Activated T-cell treated with anti-CD3 and anti-CD28 coated beads for 4 hours (primary cell): ENCODE measurements at places on chromosomes 13 and 19.

GRCh38 chr13:50588491-50589130 is 254.9 kb downstream of the DLEU7 start:
- DNase-seq: no peak

DNA sequence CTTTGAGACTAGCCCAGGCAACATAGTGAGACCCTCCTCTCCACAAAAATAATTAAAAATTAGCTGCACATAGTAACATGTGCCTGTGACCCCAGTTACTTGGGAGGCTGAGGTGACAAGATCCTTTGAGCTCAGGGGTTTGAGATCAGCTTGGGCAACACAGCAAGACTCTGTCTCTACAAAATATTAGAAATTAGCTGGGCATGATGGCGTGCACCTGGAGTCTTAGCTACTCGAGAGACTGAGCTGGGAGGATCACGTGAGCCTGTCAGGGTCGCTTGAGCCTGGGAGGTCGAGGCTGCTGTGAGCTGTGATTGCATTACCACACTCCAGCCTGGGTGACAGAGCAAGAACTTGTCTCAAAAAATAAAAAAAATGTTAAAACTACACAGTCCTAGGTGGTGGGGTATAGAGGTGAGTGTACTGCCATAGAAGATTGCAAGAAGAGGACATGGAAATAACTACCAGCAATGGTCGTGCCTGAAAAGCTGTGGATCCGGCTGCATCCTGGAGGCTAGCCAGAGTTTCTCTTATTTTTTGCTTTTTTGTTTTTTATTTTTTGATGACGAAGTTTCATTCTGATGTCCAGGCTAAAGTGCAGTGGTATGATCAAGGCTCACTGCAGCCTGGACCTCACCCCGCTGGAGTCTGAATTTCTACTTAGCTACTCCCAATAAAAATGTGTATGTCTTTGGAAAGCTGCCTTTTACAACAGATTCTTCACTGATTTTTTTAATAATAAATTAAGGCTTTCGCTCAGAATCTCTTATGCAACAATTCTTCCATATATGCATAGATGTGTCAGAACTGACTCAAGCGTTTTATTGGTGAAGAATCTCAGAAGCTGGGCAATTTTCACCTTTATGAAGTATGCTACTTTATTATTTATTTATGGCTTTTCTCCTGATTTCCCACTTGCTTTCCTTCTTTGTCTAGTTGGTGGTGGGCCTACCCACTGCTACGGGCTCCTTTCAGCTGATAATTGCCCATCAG is 393.8 kb downstream of the TSHZ3 start:
- DNase-seq: no peak

- no peak for DNase-seq
Observed at GRCh38 chr19:17611462-17612244, 56.2 kb downstream of the COLGALT1 start.

DNA sequence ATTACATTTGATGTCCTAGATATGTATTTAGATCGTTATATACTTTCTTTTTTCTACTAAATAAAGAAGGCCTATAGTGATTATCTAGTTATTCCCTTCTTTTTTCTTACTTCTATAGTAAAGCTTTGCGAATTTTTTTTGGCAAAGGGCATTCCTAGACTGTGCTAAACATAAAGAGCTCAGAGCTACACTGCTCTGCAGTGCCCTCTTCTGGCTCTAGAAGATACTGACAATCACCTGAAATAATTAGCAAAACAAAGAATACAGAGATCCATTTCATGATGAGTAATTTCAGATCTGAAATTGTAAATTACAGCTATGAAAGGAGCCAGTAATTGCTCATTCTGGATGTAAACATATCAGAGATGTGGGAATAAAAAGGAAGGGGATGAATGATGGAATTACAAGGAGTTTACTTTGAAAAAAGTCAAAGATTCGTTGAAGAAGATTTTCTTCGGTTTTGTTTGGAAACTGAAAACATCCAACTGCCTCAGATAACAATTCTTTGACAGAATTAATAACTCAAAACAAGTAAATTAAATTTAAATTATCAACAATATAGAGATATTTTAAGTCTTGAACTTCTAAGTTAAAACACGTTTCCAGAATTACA is 288.5 kb downstream of the NALCN start:
- DNase-seq: no peak

DNA sequence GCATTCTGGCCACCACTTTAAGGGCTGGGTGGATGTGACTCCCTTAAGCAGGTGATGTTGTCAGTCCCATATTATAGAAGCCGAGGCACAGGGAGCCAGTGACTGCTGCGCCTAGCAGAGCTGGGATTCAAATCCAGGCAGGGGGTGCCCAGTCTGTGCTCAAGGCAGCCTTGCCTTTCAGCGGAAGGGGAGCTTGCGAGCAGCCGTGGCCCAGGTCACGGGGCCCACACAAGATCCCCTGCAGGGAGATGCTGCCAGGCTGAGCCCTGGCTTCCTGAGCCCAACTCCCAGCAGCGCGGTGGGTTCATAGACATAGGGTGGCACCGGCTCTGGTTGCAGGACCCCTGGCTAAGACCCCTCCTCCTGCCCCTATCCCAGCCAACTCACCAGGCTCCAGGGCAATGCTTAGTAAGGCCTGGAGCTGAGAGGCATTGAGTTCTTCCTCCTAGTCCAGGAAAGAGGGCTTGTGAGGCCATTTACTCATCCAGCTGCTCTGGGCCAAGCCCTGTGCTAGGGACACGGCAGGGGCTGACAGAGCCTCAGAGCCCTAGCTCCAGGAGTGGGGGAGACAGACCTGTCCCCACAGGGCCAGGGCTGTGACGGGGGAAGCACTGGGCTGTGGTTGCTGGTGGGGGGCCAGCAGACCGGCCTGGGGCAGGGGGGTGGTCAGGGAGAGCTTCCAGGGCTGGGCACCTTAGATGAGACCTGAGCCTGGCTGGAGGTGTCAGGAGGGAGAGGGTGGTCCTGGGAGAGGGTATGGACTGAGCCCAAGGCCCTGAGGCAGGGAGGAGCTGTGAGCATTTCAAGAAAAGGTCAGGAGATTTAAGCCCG is 9.6 kb downstream of the CAPN12 start:
- DNase-seq: no peak

- no peak for DNase-seq
Observed at GRCh38 chr13:69180034-69180433, 927.6 kb upstream of the ATXN8OS start.

DNA sequence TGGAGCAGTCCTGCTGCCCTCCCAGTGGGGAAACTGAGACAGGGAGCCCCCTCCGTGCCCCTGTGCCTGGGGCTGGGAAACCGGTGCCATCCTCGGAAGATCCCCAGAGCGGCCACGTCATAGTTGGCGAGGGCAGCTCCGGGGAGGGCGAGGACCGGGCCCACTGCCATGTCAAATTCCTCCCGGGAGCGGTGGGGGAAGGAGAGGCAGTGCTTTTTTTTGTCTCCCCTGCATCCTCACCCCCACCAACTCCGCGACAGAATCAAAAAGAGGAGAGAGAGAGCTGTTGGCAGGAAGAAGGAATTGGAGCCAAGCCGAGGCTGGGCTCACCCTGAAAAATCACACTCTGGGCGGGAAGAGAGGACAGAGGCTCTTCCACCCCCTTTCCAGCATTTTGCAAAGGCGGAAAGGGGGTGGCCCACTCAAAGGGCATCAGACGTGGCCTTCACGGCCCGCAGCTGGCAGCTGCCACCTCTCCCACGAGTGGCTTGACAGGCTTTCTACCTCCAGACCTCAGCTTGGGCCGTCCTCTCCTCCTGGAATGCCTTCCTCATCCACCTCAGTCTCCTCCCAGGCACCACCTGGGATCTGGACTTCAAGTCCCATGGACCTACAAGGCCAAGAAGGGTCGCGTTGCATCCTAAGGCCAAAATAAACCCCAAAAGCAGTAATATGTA is 19.6 kb upstream of the NFIC start:
- no peak for DNase-seq

GRCh38 chr19:3572855-3573161 is at the start of gene HMG20B:
Gene HMG20B (plus strand): TSS chr19:3572944. CDS start chr19:3573310, 366 bp downstream.
- no peak for DNase-seq

DNA sequence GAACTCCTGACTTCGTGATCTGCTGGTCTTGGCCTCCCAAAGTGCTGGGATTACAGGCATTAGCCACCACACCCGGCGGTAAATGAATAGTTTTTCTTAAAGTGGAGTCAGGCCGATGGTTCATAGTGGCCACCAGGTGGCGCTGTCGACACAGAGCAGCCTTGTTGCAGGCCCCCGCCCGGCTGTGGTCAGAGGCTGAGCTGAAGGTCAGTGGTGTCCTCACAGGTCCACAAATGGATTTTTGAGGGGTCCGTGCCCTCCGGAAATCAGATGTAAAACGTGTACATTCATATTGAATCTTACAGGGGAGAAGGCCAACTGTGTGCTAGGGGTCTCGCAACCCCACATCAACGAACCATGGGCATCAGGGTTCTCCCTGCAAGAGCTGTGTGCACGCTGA is 13.4 kb upstream of the WDR18 start:
- no peak for DNase-seq

GRCh38 chr19:19538061-19538784 is at the start of gene CILP2:
Gene CILP2 (plus strand): TSS chr19:19538265. CDS start chr19:19538350, 85 bp downstream.
- peak; percentile 25 for DNase-seq

DNA sequence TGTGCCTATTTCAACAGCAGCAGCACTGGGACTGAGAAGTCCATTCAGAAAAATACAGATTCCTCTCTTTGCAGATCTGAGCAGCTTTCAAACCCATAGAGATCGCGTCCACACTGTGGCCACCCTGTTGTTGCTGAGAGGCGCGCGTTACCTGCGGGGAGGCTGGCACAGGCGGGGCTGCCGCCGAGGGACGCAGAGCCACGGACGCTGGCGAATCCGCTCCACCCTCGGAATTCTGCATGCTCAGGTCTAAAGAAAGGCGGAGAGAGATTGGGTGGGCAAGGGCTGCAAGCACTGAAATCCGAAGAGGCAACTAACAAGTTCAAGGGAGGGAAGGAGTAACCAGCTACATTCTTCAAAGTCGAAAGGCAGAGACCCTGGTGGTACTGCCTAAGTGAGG is 63.0 kb downstream of the RFX2 start:
- no peak for DNase-seq
